ENCODE measurements at places on chromosomes 11 and 22.

- DNase-seq: no peak
Measured at GRCh38 chr11:47863898-47864430, 15.8 kb upstream of the NUP160 start.

DNA sequence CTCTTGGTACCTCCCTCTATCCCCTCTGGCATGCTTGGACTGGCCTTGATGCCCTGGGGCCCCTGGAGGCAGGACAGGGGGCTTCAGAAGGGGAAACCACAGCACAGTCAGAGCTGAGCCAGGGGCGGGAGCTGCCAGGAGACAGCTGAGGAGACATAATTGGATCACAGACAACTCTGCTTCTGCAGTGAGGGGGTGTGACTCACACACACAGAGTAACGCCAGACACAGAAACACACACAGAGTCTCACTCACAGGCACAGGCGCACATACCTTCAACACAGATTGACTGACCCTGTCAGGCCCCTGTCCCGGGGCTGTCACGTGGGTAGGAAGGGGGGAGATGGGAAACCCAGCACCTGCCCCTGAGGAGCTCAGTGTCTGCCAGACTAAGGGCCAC is 20.6 kb downstream of the STARD10 start:
- no peak for DNase-seq

- DNase-seq: no peak
Measured at GRCh38 chr11:134756811-134757540, 344.9 kb upstream of the B3GAT1 start.

DNA sequence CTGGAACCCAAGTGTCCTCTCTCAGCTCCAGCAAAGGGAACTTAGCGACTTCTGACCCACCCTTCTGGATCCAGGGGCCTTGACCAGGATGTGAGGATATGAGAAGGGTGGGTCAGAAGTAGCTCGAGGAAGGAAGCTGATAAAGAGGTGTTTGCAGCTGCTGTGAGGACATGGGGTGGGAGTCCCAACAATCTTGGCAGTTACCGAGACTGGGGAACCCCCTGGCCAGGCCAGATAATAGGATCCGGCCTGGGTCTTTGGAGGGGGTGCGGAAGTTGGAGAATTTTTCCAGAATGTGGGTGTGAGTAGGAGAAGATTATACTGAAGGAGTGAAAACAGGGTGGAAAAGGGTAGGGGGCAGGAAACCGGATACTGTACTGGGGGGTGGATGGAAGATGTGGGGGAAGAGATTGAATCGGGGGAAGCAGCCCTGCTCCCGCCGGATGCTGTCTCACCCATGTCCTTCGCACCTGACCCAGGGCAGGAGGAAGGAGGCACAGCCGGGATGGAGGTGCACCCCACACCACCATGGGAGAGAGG is 2.8 kb upstream of the MCAM start:
- DNase-seq: no peak

DNA sequence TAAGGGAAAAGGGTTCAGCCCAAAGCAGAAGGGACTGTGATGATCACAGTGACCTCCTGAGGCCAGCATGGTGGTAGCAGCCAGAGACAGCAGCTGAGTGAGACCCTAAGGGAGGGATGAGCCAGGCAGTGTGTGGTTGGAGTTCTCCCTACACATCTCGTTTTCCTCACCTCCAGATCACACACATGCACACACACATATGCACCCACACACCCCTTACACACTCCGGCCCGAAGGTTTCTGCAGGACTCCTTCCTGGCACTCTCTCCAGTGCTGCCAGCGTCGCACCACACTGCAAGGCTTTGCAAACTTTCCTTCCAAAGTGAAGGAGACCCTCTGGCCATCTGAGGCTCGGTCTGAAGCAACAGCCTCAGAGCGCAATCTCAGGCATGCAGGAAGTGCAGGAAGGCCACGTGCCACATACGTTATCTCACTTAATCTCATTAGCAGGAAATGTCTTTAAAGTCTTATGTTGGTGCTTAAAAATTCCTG is 26.9 kb upstream of the TP53I11 start:
- no peak for DNase-seq

- DNase-seq: peak; percentile 54
Measured at GRCh38 chr11:47270331-47271271, 668 bp downstream of the MADD start.

GRCh38 chr11:70739811-70740487 is 341.6 kb downstream of the CTTN start:
- DNase-seq: no peak

GRCh38 chr22:17753401-17753989 is 20.8 kb downstream of the BID start:
- no peak for DNase-seq

DNA sequence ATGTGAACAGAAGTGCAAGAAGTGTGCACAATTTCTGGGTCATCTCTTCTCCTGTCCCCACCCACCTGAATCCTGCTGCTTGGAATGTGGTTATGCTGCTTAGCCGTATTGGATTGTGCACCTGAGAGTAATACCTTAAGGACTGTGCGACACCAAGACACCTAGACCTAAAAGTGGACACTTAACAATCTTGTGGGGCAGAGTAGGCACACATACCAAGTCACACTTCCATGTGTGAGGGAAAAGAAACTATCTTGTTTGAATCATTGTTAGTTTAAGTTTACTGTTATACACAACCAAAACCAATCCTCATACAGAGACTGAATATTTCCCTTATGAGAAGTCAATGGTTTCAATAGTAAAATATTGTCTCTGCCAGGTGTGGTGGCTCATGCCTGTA is 93.7 kb downstream of the CCDC83 start:
- no peak for DNase-seq

- DNase-seq: no peak
Measured at GRCh38 chr11:38835966-38836365, 2237.9 kb upstream of the RAG2 start.

DNA sequence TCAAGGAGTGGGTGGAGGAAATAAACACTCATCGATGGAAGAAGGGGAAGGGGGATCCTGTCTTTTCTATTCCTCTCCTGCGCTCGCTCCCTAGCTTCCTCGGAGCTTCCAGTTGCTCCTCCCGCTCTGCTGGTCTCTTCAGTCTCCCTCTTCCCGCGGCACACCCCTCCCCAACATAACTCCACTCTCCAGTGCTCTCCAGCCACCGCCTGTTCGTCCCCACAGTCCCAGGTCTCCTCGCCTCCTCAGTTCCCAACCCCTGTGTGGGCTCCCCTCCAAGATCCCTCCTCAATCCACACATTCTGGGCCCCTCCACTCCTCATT is 438 bp downstream of the ZW10 start:
- peak; percentile 15 for DNase-seq

- DNase-seq: no peak
Measured at GRCh38 chr22:19218541-19219233, 40.2 kb upstream of the SLC25A1 start.

GRCh38 chr11:129767827-129768226 is 47.8 kb upstream of the TMEM45B start:
- DNase-seq: no peak

DNA sequence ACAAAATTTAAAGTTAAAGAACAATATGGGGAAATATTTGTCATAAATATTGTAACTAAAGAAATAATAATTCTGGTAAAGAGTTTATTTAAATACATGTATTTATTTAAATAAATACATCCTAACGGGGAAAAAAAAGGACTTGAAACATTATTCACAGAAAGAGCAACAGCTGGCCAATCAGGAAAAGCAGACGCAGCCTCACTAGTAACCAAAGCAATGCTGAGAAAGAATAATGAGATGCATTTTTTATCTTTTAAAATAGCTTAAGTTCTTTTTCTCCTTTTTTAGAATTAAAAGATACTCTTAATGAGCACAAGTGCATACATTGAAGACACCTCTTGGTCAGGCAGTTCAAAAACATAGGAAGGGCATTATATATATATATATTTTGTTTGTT is 2.6 kb upstream of the LTO1 start:
- no peak for DNase-seq

DNA sequence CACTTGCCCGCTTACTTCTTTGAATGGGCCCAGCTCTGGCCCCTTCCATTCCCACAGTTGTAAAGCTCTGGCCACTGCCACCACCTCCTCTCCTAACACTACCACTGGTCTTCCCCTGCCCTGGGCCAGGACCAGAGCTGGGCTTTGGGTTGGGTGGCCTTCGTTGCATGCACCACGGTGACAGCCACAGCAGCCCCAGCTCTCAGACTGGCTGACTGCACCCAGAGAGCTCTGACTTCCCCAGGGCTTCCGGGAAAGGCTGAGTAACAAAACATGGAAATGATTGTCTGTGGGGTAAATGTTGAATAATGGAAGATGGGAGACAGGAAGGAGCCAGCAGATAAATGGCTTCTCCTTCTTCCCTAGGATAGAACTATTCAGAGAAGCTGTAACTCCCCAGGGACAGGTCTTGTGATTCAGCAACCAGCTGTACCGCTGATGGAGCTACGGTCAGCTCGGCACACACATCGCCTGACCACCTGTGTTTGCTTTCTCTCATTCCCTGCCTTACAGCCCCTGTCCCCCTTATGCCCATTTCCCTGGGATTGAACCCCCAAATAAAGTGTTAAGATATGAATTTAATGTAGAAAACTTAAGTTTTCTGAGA is 27.6 kb downstream of the SCN4B start:
- no peak for DNase-seq

- DNase-seq: no peak
Measured at GRCh38 chr11:92628401-92629292, 340.8 kb upstream of the MTNR1B start.

GRCh38 chr11:95065336-95065735 is 1.4 kb upstream of the SRSF8 start:
- DNase-seq: no peak

- DNase-seq: no peak
Measured at GRCh38 chr11:72023335-72023734, 24.6 kb downstream of the IL18BP start.

DNA sequence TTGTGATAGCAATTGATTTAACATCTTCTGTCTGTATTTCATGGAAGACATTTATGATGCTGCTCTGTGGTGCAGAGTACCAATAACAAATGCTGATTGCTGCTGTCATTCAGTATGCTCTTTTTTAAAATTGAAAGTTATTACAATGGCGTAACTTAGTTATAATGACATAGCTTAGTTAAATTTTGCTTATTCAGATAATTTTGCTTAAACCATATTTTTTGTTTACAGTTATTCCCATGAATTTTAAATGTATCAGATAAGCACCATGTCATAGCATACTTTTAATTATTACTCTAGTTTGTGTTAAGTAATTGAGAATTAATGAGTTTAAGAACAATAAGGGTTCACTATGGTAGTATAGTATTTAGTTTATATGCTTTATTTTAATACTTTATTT is 15.5 kb downstream of the PRMT3 start:
- no peak for DNase-seq

DNA sequence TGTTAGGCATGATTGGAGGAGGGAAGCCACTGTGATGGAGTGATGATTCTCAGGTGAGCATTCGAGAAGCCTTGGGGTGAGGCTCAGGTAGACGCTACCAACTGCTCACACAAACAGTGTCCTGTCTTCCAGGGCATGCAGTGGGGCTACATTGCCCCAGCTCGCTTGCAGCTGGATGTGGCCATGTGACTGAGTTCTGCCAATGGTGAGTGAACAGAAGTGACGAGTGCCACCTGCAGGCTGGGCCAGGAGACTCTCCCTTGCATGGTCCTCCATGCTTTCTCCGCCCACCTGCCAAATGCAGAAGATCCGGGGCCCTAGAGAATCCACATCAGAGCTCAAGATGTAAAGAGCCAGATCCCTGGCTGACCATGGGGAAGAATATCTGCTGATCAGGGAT is 195.9 kb downstream of the BCR start:
- no peak for DNase-seq

DNA sequence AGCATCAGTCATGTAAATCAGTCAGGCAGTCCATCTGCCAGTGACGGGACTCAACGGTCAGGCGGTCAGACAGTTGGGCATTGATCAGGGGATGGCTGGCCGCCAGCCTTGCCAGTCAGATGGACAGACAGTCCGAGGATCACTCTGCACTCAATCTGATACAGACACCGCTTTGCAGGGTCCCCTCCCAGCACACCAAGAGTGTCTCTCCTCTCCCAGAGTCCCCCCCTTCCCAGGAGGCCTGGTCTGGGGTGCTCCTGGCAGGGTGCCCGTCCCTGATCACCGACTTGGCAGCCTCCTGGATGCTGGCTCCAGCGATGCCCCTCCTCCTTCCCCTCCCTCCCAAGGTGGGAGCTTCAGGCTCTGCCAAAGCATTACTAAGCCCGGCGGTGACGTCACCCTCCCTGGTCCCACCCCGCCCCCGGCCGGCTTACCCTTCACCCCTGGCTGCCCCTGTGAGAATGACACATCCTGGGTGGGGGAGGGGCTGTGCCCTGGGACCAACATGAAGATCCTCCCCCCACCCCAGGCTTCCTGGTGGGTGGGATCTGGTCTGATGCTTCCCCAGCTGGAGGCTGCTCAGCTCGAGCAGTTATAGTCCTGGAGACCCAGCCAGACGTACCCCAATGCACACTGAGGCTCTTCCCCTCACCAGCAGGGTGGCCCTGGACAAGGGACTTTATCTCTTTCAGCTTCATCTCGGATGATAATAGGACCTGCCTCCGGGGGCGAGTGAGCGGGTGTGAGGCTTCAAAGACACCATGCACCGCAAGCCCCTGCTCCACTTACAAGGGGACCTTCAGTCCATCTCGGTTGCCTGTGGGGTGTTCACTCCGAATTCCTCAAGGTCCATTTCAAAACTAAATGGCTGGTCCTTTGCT is 69.2 kb downstream of the CD82 start:
- DNase-seq: no peak

GRCh38 chr22:30253205-30253852 is 6.8 kb upstream of the LIF start:
- DNase-seq: no peak

GRCh38 chr22:40418366-40419201 is 48.2 kb downstream of the SGSM3 start:
- no peak for DNase-seq

GRCh38 chr11:39288011-39288410 is 2171.4 kb downstream of the LRRC4C start:
- DNase-seq: no peak

GRCh38 chr11:581342-581741 is 5.1 kb downstream of the PHRF1 start:
- no peak for DNase-seq

DNA sequence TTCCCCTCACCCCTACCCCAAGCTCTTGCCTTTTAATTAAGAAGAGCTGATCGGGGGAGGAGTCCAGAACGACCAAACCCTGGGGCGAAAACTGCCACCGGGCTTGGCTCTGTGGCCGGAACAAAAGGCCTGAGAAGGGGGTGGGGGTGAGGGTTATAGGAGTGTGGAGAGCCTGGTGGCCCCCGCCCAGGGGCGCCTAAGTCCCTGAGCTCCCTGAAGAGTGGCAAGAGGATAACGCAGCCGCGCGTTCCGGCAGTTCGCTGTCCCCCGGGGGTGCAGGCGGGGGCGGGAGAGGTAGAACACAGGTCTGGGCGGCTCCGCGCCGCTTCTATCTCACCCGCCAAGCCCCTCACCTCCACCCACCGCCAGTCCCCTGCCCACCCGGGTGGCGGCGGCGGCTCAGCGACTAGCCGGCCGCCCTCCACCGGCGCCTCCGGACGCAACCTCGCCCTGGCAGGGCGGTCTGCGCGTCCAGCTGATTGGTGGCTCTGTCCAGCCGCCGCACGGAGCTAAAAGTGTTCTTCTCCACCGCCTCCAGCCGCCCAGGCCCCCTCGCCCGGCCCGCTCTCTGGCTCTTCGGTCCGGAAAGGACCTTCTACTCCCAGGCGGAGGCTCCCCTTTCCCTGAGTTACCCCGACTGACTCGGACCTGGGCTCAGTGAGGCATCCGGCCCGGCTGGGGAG is 18.7 kb upstream of the BDNF start:
- DNase-seq: no peak

All from central memory CD8-positive, alpha-beta T cell (primary cell).